Gastroesophageal sphincter (tissue), 4 donors: ENCODE measurements at places on chromosomes 5 and 9.

- no peak overlapping the region for H3K4me3 ChIP-seq
- ATAC-seq = no peak
- H3K36me3 ChIP-seq = no peaks in the 10 kb centered on the region
- H3K4me1 ChIP-seq = no peaks in the 10 kb centered on the region
Observed at GRCh38 chr5:73213566-73213998, 40.6 kb downstream of the TMEM174 start.

DNA sequence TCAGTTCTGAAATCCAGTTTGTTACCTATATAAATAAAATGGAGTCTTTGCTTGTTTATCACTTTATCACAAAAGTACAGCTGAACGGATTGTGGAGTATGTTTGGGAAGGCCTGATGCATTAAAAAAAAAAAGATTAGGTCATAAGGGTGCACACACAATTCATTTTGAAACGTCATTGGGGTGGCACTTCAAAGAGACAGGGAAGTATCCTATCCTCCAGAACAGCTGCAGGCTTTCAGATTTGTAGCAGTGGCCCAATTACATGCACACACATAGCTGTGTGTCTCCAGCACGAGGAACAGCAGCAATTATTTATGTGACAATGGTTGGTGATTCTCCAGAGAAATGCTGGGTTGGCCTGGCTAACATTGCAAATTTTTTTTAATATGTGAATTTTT lies 46.8 kb upstream of the FER start:
- no peak for ATAC-seq
- no peaks in the 10 kb centered on the region for H3K27me3 ChIP-seq
- H3K27ac ChIP-seq = no peak overlapping the region
- no peak overlapping the region for H3K4me3 ChIP-seq
- H3K4me1 ChIP-seq = peaks cover 7% of the 10 kb centered on the region

DNA sequence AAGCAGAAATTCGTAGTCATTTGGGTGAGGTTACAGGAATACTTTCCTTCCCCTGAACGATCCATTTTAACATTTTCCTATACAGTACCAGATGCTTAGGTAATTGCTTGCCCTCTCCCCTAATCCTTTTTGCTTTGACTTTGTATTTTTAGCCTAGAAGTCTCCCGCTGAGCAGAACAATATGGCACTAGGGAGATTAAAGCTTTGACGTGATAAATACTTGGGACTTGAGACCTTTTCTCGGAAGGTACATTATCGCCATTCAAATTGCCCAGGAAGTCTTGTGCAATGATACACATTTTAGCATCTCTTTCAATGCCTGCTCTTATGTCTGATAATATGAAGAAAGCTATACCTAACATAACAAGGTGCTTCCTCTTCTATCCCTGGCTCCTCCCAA lies 22.9 kb upstream of the SPATA31C2 start:
- no peak for ATAC-seq
- H3K36me3 ChIP-seq = no peaks in the 10 kb centered on the region
- no peak overlapping the region for H3K4me3 ChIP-seq
- no peak overlapping the region for H3K27ac ChIP-seq

DNA sequence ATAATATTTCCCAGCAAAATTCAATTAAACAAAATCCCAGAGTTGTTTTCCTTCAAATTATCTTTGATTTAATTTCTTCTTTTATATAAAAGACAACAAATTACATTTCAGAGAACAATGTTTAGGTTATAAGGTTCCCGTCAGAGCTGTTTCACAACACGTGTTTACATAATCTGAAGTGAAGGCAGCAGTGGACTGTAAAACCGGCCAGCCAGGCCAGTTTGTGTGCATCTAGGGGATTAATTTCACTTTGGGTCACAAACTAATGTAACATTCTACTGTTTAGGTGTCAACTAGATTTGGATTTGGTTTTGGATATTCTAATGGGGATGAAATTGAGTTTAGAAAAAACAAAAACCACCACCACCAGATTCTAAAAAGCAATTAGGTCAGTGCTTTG lies 86.5 kb upstream of the PLPP1 start:
- no peak overlapping the region for H3K4me3 ChIP-seq
- H3K4me1 ChIP-seq = no peaks in the 10 kb centered on the region
- no peak overlapping the region for H3K27ac ChIP-seq
- no peaks in the 10 kb centered on the region for H3K36me3 ChIP-seq
- H3K27me3 ChIP-seq = no peaks in the 10 kb centered on the region

DNA sequence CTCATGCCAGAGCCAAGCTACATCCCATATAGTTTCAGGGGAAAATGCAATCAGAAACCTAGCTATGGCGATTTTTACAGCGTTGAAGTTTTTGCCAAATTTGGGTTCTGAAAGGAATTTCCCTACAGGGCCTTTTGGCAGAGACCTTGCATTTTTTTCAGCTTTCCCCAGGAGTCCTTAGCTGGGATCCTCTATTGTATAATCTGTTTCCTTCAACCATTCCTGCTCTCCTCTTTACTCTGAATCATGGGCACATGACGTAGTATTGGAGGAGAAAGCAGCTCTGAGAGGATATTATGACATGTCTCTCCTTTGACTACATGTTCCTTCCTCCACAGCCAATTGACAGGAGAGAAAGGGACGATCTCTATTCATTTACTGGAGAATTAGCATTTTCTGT lies 118.5 kb upstream of the ERCC6L2 start:
- peak overlapping the region; percentile 65 for H3K27ac ChIP-seq
- peak; percentile 79 for ATAC-seq
- H3K36me3 ChIP-seq = no peaks in the 10 kb centered on the region
- H3K27me3 ChIP-seq = peaks cover 6% of the 10 kb centered on the region
- H3K4me3 ChIP-seq = no peak overlapping the region

DNA sequence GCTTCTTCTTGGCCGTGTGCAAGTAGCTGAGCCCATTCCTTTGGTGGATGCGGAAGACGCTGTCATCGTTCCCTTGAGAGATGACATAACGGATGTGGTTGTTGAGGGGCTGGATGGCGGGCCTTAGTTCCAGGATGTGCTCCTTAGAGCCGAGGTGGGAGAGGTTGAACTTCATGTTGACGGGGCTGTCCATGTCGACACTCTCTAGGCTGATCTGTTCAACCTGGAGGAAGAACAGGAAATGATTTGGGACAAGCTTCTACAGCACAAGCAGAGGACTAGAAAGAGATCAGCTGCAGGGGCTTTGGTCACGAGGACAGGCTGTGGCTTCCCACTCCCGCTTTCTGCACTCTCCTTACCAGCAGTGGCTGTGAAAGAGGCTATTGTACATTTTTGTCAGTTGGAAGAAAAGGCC lies 176.0 kb downstream of the SLC12A2 start:
- ATAC-seq = peak; percentile 11
- no peak overlapping the region for H3K4me3 ChIP-seq
- no peaks in the 10 kb centered on the region for H3K36me3 ChIP-seq
- no peaks in the 10 kb centered on the region for H3K27me3 ChIP-seq
- H3K27ac ChIP-seq = no peak overlapping the region

DNA sequence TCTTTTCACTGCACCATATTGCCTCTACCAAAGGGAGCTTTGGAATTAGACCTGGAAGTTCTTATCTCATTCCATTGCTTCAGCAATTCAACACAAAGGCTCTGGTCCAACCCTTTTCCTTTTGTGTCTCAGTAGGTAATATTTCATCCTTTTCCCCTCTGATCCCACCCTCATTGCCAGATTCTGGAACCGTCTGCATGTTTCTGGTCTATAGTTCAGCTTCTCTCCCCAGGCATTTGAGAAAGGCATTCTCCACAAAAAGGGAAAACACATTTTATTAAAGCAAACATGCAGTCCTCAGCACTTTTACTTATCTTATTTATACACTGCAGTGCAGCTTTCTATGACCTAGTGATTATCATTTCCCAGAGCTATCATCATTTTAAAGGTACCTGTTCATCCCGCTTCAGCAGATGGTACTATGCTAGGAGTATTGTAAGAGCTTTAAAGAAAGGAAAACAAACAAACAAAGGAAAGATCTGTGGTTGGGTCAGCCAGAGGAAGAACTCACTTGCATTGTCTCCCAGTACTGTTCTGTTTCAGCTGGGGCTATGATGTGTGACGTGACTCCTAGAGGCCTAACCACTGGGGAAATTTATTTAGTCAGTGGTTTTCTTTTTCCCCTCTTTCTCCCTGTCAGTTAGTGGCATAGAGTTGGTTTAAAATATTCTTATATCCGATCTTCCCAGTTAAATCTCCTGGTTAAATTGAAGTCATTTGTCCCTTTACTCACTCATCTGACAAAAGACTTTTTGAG lies 269.2 kb downstream of the TMEM38B start:
- no peak for ATAC-seq
- no peaks in the 10 kb centered on the region for H3K4me1 ChIP-seq
- H3K36me3 ChIP-seq = no peaks in the 10 kb centered on the region
- H3K27ac ChIP-seq = no peak overlapping the region
- no peak overlapping the region for H3K4me3 ChIP-seq
- no peaks in the 10 kb centered on the region for H3K27me3 ChIP-seq

DNA sequence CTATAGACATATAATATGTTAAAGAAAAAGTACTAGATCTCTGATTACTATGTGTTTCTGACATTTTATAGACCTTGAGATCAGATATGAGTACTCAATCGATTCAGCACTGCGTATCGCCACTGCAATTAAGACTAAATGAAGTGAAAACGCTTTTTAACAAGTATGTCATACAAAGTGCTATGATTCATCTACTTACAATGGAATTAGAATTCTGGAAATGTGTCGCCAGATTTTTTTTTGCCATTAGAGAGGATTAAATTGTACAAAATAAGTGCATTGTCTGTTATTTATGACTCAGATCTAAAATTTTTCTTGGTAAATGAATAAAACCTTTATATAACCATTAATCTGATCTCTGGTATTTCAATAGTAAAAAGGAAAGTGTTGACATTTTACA lies 20.0 kb upstream of the AGGF1 start:
- no peak overlapping the region for H3K27ac ChIP-seq
- H3K27me3 ChIP-seq = no peaks in the 10 kb centered on the region
- H3K36me3 ChIP-seq = no peaks in the 10 kb centered on the region
- ATAC-seq = no peak
- H3K4me1 ChIP-seq = no peaks in the 10 kb centered on the region

- no peak overlapping the region for H3K4me3 ChIP-seq
- no peaks in the 10 kb centered on the region for H3K4me1 ChIP-seq
- H3K27ac ChIP-seq = no peak overlapping the region
- H3K36me3 ChIP-seq = no peaks in the 10 kb centered on the region
- H3K27me3 ChIP-seq = no peaks in the 10 kb centered on the region
Observed at GRCh38 chr9:116349684-116350083, 196.1 kb downstream of the PAPPA start.

GRCh38 chr9:2386566-2386965 lies 235.0 kb upstream of the VLDLR start:
- H3K4me3 ChIP-seq = no peak overlapping the region
- ATAC-seq = no peak
- no peaks in the 10 kb centered on the region for H3K4me1 ChIP-seq
- no peak overlapping the region for H3K27ac ChIP-seq

- no peaks in the 10 kb centered on the region for H3K36me3 ChIP-seq
- peak; percentile 75 for ATAC-seq
- peaks cover 13% of the 10 kb centered on the region for H3K4me1 ChIP-seq
- H3K4me3 ChIP-seq = no peak overlapping the region
- H3K27me3 ChIP-seq = no peaks in the 10 kb centered on the region
- no peak overlapping the region for H3K27ac ChIP-seq
Observed at GRCh38 chr9:112050544-112051475, 124.3 kb downstream of the SUSD1 start.

GRCh38 chr5:122362361-122362760 lies 50.3 kb downstream of the SNCAIP start:
- no peaks in the 10 kb centered on the region for H3K4me1 ChIP-seq
- H3K4me3 ChIP-seq = no peak overlapping the region
- H3K27ac ChIP-seq = no peak overlapping the region
- H3K27me3 ChIP-seq = no peaks in the 10 kb centered on the region
- H3K36me3 ChIP-seq = no peaks in the 10 kb centered on the region
- no peak for ATAC-seq

DNA sequence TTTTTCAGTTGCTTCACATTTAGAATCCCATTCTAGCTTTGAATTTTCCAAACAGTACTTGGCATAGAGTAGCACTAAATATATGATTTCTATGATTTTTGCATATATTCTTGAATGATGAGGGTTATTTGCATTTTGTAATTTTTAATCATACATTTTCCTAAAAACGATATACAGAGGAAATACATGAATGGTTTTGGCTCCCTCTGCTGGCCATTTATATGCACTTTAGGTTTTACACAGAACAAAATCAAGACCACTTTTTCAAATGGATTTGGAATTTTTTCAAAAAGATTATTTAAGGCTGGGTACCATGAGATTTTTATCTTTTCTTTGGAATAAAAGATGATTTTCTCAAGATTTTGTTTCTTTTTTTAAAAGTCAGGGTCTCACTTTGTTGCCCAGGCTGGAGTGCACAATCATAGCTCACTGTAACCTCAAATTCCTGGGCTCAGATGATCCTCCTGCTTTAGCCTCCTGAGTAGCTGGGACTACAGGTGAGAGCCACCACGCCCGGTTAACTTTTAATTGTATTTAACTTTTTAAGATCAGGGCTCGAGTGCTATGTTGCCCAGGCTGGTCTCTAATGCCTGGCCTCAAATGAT lies 16.7 kb upstream of the COMMD10 start:
- peaks cover 21% of the 10 kb centered on the region for H3K27me3 ChIP-seq
- no peak for ATAC-seq
- H3K27ac ChIP-seq = no peak overlapping the region
- no peaks in the 10 kb centered on the region for H3K4me1 ChIP-seq
- no peaks in the 10 kb centered on the region for H3K36me3 ChIP-seq

DNA sequence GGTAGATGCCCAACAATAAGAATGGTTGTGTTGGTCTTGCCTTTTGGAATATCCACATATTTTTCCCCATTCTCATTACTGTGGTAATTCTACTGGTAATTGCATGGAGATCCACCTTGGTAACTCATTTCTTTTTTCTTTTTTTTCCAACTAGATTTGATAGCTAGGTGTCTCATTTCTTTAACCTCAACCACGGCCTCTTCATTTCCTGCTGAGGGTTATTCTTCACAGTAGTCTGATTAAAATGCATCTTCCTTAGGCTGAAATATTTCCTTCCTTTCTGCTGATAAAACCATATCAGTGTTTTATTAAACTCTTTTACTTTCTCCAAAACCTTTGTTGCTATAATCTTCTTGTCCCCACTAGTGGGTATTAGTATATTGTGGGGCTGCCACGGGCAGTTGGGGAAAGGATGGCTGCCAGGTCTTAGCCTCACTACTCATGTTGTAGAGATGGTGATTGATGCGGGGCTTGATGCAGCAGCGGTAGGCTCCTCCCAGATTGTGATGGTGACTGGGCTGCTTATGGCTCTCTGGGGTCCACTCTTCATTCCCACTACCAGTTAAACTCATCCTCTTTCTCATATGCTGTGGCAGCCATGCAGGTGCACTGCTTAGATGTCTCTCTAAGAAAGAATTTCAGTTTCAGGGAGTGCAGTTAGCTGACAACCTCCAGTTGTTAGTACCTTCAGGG lies 35.9 kb downstream of the KIF2A start:
- H3K36me3 ChIP-seq = no peaks in the 10 kb centered on the region
- no peaks in the 10 kb centered on the region for H3K4me1 ChIP-seq
- ATAC-seq = no peak

DNA sequence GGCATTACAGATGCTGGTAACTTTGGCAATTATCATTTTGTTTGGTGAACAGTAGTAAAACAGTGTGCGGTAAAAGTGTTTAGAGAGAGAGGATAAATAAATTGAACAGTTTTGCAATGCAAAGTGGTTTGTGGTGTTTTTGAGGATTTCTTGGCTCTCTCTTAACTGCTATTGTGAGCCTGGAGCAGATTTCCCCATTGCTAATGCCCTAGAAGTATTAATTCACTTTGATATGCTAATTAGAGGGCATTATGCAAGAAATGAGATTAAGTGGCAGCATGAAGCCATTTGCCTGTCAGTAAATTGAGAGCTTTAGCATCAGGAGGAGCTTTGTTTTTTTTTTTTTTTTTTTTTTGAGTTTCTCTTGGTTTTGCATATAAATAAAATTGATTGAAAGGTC lies 8.2 kb downstream of the PBX3 start:
- no peak overlapping the region for H3K4me3 ChIP-seq
- no peaks in the 10 kb centered on the region for H3K36me3 ChIP-seq
